T-helper 1 cell (primary cell): ENCODE measurements at places on chromosomes 5 and 9.

- DNase-seq = no peak
Observed at GRCh38 chr5:134735243-134735642, 3.1 kb upstream of the CAMLG start.

DNA sequence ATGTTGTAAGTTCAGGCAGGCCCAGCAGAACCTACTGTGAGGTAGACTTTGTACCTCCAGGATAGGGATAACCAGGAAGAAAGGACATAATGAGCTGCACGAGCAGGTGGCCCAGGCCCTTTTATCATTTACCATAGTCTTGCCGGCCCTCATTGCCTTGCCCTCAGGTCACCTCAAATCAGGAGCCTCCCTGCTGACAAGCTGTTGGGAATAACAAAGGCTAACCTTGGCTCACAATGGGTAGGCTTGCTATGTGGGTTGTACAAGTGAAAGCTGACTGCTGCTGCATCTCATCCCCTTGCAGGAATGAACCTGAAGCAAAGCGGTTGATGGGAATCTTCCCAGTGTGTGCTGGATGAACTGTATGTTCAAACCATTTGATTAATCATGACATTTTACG is 159.5 kb upstream of the ACTBL2 start:
- DNase-seq = no peak

- no peak for DNase-seq
Observed at GRCh38 chr9:37944266-37944650, 40.3 kb upstream of the SLC25A51 start.

- DNase-seq = no peak
Observed at GRCh38 chr5:35879096-35879495, 22.4 kb downstream of the IL7R start.

DNA sequence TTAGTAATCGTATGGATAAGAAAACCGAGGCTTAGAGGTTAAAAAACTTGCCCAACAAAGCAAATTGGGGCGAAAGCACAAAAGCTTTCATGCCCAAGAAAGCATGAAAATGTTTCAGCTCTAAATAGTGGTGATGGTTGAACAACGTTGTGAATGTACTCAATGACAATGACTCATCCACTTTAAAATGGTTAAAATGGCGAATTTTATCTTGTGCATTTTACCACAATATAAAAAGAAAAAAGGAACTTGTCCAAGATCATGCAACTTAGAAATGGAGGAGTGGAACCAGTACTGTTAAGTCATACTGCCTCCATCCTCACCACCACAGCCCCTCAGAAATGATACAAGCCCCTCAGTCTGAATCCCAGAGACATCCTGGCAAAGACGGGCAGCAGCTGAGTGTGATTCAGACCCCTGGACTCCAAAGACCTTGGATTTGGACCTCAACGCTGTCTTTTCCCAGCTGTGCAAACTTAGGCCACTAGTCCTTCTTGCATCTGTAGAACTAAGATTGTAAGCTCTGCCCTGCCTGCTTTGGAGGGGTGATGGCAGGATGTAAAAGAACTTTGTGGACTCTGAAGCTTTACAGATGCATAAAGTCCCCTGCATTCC is 158.4 kb downstream of the GABBR2 start:
- DNase-seq = no peak

DNA sequence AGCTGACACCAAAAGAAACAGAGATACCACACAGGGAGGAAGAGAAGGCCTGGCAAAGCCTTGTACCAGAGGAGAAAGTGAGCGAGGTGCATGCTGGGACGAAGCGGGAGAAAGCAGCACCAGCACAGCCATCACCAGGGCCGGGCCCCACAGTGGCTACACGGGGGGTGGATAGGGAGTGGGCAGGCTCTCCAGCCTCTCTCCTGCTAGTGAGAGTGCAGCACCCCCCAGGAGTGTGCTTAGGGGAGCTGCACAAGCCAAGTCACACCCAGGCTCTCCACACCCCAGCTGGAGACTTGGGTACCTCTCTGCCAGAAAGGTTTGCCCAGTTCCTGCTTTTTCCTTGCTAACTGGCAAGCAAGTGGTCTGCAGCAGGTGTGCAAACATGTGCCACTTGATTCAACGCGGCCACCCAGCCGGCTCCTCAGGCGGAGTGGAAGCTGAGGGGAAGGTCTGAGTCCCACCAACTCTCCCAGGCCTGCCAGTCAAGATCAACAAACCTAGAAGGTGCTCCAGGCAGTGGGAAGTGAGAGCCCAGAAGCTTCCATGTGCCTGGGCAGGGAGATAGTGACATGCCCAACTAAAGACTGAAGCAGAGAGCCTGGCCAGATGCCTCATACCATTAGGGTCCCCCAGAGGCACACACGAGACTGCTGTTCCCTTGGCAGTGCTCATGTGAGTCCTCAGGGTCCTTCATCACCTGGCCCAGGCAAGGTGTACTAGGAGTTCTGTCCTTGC is 39.9 kb downstream of the BICD2 start:
- DNase-seq = no peak

DNA sequence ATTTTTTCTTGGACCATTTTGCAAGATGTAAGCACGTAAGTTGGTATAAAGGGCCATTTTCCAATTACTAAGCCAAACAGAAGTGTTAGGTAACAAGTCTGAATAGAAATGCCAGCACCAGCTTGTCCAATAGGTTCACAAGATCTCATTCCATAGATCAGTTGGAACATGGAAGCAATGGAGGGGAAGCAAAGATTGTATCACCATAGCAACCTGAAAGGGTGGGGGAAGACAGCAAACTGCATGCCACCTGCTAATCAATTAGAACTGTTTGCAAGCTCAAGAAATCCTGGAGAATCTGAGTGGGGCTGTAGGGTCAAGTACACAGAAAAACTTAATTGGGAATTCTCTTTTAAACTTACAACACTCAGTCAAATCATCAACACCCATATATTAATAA is 264.9 kb upstream of the EFNA5 start:
- DNase-seq = no peak

DNA sequence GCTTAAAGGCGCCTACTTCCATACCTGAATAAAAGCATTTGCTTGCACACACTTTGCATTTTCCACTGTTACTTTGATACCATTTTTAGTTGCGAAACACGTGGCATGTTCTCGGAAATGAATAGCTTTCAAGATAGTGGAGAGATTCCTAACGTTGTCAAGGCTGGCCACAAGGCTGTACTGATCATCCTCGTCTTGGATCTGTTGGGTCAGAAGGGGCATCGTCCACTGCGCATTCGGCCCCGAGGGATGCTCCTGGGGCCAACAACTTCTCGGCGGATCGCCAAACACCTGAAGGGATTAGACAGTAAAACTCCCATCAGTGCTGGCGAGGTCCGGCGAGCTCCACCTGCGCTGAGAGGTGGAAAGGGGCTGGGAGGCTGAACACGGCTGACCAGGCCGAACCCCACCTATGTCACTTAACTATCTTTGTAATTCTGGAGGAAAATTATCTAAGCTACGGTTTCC is 599 bp downstream of the RAD1 start:
- peak; percentile 33 for DNase-seq

GRCh38 chr5:60036192-60036938 is 142.8 kb upstream of the PDE4D start:
- no peak for DNase-seq

DNA sequence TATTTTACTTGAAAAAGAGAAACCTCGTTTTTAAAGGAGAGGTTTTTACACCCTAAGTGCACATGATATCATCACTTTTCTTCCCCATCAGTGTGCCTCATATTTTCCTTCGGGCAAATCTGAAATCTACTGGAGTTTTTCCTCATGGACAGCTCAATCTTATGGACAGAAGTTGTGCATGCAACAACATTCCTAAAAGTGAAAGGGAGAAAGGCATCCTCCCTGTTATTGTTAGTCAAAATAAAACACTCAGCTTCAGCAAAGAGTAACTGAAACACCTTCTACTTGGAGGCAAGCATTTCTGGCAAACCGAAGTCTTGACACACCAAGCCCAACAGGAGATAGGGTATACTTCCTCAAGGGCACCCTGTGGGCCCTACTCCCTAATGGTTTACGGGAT is 217.9 kb downstream of the BNC2 start:
- DNase-seq = no peak

- no peak for DNase-seq
Observed at GRCh38 chr5:157571357-157571827, 4.2 kb downstream of the ADAM19 start.

DNA sequence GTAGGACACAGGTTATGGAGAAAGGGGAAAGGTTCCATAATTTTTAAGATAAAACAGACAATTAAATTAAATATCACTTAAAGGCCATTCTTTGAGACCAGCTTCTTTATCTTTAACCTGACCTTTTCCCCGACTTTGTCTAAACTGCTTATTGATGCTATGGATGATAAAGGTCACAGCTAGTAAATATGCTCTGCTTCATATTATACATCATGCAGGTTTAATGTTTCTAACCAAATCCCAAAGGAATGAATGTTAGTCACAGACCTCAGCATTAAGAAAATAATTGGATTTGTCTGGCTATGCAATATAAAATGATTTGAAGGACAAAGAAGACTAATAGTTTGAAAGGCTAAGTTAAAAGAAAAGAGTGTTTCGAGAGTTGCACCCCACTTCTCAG is 147.6 kb downstream of the ST8SIA4 start:
- no peak for DNase-seq

GRCh38 chr9:80952363-80952922 is 736.9 kb downstream of the TLE1 start:
- no peak for DNase-seq

DNA sequence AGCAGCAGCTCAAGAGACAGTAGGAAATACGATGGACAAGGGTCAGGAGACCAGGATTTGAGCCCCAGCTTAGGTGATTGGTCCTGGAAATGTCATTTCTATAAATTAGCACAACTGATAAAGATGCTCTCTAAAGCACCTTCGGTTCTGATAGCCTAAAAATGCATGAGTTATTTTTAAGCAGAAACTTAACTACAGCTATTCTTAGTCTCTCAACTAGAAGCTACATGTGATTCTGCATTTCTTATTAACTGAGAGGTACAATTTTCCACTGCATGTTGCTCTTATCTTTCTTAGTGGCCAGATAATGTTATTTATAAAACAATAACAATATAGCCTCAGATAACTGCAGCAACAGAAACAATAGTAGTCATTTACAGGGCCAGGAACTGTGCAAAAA is 136.4 kb downstream of the GRIA1 start:
- DNase-seq = no peak
